LNCaP clone FGC (cell line): ENCODE measurements at places on chromosomes 7 and 10.

- no peak for DNase-seq
Measured at GRCh38 chr10:95650232-95650631, 6.3 kb downstream of the ALDH18A1 start.

DNA sequence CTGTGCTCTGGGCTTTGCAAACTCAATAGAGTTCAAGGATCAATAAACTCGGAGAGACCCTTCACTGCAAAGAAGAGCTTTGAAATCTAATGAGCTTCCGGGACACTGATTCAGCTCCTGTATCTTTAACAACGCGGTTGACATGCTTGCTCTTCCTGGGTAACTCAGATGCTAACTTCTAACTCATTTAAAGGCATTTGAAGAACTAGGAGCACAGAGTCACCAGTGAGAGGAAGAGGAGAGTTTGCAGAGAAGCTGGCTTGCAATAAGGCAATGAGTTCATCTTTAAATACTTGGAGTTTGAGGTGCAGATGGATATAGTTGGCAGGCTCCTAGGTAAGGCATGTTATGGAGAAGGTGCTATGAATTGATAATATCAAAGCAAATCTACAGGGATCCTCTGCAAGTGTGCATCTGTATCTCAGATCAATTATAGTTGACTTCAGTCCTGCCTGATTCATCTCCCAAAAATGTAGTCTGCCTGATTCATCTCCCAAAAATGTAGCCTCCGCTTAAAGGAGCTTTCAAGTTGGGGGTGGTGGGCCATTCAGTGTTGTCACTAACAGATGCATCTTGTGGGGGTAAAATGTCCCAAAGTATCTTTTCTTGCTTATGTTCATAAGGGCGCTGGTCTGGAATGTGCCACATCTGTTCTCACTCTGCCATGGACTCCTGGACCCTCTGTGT, 182.5 kb upstream of the PRSS58 start:
- no peak for DNase-seq

- DNase-seq = no peak
Measured at GRCh38 chr7:148515728-148516695, 74.6 kb upstream of the C7orf33 start.

- DNase-seq = no peak
Measured at GRCh38 chr10:14077430-14077829, 253.3 kb downstream of the FRMD4A start.

DNA sequence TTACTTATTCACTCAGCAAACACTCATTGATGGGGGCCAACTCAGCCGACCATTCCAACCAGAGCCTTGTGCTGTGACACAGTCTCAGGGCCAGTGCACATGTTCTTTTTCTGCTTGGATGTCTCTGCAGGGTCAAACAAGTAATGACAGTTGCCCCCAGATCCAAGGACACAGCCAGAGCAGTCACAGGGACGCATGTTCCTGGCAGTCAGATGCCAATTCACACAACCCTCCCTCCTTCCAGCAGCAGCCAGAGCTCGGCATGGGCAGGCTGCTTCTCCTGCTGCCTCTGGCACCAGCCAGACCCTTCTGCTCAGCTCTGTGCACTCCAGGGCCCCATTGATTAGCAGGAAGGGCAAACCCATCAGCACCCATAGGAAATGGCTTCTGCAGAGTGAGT, 20.3 kb downstream of the DRGX start:
- DNase-seq = no peak

DNA sequence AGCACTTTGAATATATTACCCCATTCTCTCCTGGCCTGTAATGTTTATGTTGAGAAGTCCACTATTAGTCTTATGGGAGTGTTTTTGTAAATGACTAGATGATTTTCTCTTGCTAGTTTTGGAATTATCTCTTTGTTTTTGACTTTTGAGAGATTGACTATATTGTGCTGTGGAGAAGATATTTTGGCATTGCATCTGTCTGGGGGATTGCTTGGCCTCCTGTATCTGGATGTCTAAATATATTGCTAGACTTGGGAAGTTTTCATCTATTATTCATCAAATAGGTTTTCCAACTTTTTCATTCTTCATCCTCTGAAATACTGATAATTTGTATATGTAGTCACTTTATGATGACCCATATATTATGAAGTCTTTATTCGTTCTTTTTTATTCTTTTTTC, 277.1 kb upstream of the PCDH15 start:
- DNase-seq = no peak

- DNase-seq = no peak
Measured at GRCh38 chr7:78873117-78873516, 580.4 kb downstream of the MAGI2 start.

DNA sequence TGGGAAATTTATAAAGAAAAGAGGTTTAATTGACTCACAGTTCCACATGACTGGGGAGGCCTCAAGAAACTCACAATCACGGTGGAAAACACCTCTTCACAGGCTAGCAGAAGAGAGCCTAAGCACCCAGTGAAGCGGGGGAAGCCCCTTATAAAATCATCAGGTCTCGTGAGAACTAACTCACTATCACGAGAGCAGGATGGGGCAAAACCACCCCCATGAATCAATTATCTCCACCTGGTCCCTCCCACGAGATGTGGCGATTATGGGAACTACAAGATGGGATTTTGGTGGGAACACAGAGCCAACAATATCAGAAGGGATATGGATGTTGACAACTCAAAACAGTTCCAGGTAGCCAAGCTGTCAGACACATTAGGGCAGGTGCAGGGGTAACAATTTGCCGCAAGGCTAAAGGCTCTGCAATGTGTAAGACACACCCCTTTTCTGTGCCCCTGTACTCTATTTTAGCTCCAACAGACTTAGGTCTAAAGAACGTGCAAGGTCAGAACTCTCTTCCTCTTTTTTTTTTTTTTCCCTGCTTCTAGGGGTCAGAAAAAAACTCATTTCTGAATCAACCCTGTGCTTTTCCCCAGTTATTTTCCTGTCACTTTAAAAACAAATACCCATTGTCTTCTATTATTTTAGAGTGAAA, 30.7 kb upstream of the RBM20 start:
- no peak for DNase-seq
